ENCODE measurements at places on chromosomes 7 and 10. TPM values are rescaled to one million over a fixed set of nuclear protein-coding genes. Genes with fewer than 3 reads are reported as not detected.

Gene OR2A25
- not detected for polyA plus RNA-seq

GRCh38 chr7:128434413-128435326 is 21.0 kb upstream of the HILPDA start:
- DNase-seq: no peak

GRCh38 chr10:63206997-63207811 is 74.1 kb downstream of the NRBF2 start:
- DNase-seq: peak; percentile 63

- no peak for DNase-seq
These were observed 21.8 kb downstream of the SPOCK2 start for GRCh38 chr10:72066318-72067284.

Gene IFIT2
- 5.5 TPM for polyA plus RNA-seq

Data from forelimb muscle (tissue), 1 donor.